ENCODE measurements at places on chromosomes 12 and 14.

DNA sequence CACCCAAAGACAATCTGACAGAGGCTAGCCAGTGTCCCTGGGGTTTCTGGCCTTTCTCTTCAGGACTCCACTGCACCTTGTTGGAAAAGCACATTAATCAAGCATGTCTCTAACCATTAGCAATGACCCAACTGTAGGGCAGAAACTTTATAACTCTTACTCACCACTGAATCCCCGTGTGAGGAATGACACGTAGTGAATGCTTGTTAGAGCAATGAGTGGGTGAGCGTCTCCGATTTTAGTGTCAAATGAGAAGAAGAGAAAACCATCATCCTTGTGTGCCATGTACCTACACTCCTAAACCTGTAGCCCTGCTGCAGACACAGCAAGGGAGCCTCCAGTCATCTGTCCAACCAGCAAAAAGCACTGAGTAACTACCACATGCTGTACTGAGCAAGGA lies 56.5 kb upstream of the GPR68 start:
- DNase-seq: no peak

- no peak for DNase-seq
These were observed 113.5 kb downstream of the C12orf75 start for GRCh38 chr12:105443802-105444652.

- no peak for DNase-seq
These were observed 6.1 kb downstream of the HNF1A start for GRCh38 chr12:120984351-120984898.

DNA sequence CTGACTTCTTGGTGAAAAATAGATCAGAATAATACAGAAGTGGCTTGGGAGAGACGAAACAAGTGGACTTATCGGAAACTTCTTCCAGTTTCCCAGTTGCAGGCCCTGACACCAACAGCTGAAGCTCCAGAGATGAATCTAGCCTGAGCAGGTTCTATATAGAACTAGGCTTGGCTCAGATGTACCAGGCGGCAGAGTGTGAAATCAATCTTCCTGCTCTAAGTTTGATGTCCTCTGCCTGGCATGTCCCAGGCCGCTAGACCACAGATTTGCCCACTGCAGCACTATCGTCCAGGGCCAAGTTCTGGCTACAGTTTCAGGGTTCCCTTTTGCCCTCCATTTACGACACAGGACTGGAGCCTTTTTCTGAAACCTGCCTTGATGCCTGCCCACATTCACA lies 91.3 kb upstream of the PLEKHA5 start:
- DNase-seq: no peak

- no peak for DNase-seq
These were observed 33.3 kb downstream of the BAZ2A start for GRCh38 chr12:56596815-56597214.

- no peak for DNase-seq
These were observed 37.1 kb upstream of the OR5AU1 start for GRCh38 chr14:21192875-21193535.

GRCh38 chr14:24315243-24315806 lies 4.0 kb downstream of the LTB4R start:
- no peak for DNase-seq

GRCh38 chr12:22856178-22856577 lies 231.2 kb downstream of the ETNK1 start:
- DNase-seq: no peak

DNA sequence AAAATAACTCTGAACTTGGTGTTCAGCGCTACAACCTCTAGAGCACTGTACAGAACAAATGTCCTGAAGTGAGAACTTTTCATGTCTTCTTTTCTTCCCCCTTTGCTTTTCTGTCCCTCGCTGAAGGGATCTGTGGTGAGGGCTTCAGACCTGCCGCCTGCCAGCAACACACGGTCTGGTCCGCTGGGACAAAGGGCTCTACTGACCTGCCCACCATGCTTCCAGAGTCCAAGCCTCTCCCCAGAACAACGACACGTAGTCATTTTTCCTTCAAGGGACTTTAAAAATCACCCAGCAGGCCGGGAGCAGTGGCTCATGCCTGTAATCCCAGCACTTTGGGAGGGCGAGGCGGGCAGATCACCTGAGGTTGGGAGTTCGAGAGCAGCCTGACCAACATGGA lies 140.4 kb downstream of the EFCAB11 start:
- no peak for DNase-seq

GRCh38 chr14:98382662-98383061 lies 889.3 kb downstream of the BCL11B start:
- DNase-seq: no peak

DNA sequence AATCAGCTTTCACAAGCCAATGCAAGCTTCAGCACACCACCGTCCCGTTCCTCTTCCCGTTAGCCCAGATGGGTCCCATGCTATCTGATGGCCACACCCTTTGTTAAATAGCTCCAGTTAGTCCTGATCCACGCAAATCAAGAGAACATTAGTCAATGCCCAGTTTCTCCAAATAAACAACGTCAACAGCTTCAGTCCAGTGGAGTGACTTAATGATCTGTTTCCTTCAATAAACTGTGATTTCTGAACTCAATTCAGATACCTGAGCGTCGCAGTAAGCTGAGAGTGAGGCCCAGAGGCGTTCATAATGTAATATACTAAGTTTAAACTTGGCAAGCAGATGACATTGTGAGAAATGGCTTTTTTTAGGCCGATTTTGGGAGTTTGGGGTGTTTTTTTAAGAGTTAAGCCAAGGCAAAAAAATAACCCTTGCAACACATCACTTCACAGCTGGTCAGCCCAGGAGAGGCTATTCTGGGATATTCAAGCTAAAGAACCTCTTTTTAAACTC lies 112.3 kb downstream of the ZFP36L1 start:
- DNase-seq: no peak

GRCh38 chr12:16880864-16881285 lies 274.9 kb upstream of the LMO3 start:
- no peak for DNase-seq

DNA sequence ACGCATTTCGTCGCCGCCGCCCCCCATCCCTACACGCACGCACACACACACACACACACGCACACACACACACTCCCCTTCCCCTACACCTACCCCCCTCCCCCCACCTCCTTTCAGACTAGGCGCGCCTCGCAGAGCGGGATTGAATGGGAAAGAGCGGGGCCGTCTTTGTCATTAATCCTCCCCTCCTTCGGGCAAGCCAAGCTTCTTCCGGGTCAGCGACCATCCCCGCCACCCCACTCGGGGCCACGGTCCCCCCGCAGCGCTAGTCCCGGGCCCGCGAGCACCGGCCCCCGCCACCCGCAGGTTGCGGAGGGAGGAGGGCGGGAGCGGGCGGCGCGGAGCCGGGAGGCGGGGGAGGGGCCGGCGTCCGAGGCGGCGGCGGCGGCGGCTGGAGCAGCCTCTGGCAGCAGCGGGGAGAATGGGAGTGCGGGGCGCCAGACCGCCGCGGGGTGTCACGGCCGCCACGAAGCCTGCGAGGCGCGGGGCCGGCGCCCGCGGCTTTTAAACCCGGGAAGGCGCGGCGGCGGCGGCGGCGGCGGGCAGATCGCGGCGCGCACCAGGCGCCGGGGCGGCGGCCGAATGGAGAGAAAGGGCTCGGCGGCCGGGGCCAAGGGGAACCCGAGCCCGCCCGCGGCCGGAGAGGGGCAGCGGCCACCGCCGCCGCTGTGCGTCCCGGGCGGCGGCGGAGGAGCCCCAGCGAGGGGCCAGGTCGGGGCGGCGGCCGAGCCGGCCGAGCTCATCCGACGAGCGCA lies at the start of gene TTC9:
TTC9 (plus strand) TSS at position 369 of the 755 bp plus-strand sequence; CDS start at position 583, 214 bp downstream.
- no peak for DNase-seq

GRCh38 chr12:76820888-76821482 lies 57.1 kb downstream of the ZDHHC17 start:
- no peak for DNase-seq

- no peak for DNase-seq
These were observed 229.8 kb upstream of the FLRT2 start for GRCh38 chr14:85300107-85300506.

GRCh38 chr12:106913456-106913855 lies 42.3 kb upstream of the TMEM263 start:
- no peak for DNase-seq

- DNase-seq: no peak
These were observed 69.6 kb downstream of the NT5DC3 start for GRCh38 chr12:103771466-103771865.

GRCh38 chr14:101757064-101757838 lies 4.3 kb upstream of the PPP2R5C start:
- no peak for DNase-seq

DNA sequence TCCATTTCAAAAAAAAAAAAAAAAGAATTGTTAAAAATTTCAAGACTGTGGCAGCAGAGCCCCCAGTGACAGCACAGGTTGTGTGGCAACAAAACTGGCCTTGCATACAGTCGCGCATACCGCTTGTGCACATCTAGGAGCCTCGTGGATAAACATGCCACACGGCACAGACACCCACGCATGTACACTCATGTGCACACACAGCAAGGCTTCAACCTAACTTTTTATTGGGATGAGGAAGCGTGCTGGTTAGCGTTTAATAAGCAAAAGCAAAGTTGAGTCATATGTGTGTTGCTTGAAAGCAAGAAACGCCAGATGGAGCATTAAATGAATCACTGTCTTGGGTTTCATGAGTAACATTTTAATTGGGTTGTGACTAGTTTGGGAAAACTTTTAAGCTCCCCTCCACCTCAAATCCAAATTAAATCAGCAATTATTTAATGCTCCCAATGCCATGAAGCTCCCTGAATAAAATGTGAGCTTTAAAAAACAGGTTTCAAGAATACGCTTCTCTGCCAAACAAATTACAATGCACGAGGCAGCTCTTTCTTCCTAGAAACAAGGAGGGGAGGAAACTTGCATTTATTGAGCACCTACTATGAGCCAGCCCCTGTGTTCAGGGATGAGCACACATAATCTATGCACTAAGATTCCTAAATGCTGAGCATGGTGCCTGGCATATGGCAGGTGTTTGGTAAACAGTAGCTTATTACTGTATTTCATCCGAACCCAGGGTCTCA lies 35.7 kb upstream of the EML1 start:
- DNase-seq: no peak

DNA sequence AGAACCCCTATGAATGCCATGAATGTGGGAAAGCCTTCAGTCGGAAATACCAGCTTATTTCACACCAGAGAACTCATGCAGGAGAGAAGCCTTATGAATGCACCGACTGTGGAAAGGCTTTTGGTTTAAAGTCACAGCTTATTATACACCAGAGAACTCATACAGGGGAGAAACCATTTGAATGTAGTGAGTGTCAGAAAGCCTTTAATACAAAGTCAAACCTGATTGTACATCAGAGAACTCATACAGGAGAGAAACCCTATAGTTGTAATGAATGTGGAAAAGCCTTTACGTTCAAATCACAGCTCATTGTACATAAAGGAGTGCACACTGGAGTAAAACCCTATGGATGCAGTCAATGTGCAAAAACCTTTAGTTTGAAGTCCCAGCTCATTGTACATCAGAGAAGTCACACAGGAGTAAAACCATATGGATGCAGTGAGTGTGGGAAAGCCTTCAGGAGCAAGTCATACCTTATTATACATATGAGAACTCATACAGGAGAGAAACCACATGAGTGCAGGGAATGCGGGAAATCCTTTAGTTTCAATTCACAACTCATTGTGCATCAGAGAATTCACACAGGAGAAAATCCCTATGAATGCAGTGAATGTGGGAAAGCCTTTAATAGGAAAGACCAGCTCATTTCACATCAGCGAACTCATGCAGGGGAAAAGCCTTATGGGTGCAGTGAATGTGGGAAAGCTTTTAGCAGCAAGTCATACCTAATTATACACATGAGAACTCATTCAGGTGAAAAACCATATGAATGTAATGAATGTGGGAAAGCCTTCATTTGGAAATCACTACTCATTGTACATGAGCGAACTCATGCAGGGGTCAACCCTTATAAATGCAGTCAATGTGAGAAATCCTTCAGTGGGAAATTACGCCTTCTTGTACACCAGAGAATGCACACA lies 22.3 kb downstream of the ZNF268 start:
- DNase-seq: no peak

DNA sequence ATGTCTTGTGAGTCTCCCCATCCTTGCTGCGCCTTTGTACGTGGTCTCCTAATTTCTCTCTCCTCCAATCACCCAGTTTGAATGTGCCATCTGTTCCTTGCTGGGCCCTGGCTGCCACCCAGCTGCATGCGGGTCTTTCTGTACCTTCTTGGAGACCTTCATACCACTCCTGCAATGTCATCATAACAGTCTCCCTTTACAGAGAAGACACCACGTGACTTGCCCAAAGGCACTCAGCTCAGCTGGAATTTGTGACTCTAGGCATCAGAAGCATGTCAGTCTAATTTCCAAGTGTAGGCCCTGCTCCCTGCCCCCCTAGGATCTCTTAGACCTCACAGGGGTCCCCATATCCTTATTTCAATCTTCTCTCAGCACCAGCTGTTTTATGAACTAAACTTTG lies 284.2 kb downstream of the TTC8 start:
- no peak for DNase-seq

- no peak for DNase-seq
These were observed 30.5 kb upstream of the MAX start for GRCh38 chr14:65132855-65133254.

- DNase-seq: no peak
These were observed 110.7 kb downstream of the ZFC3H1 start for GRCh38 chr12:71552728-71553501.

DNA sequence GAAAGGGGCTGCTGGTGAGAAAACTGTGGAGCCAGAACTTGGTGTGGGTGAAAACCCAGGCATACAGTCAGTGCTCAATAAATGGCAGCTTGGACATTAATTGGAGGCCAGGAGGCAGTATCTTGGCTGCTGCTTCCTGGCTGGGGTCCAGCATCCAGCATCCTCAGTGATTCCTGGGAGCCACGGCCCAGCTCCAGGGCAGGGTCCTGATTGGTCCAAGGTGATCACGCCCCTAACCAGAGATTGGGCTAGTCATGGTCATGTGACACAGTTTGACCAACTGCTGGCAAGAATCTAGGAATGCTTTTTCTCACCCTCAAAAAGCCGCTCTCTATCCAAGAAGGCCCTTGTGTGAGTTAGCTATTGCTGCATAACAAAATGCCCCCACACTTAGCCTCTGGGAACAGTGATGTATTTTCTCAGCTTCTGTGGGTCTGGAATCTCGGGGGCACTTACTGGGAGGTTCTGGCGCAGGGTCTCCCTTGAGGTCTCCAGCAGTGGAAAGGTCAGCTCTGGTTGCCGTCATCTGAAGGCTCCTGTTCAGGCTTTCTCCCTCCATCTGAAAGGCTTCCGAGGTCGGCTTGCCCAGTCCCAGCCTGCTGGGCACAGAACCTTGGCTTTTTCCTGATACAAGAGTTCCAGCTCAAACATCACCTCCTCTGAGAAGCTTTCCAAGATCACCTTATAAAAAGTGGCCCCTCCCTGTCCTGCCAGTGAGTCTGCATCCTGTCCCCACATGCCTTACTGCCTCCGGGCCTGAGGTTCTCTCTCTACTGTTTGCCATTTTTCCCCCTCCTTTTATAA lies 119.2 kb upstream of the NCOR2 start:
- no peak for DNase-seq

All from activated CD8-positive, alpha-beta memory T cell treated with anti-CD3 and anti-CD28 coated beads for 48 hours (primary cell).